Activated CD4-positive, alpha-beta T cell treated with anti-CD3 and anti-CD28 coated beads, Interleukin-2, amount 50 U/mL, for 48 hours (primary cell): ENCODE measurements at places on chromosomes 5 and 9.

DNA sequence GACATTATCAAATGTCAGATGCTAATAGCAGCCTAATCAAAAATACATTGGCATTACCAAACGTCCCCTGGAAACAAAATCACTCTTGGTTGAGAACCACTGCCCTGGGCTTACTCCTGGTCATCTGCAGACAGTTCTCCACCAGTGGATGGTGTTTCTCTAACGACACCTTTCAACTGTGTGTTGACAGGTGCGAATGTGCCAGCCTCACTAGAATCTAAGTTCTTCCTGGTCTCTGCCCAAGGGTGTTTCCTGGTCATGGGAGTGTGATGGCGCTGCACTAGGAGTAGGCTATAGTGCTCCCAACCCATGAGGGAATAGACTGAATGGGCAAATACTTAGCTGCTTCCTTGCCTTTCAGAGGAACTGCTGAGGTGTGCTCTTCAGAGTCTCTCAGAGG is 105.9 kb downstream of the MRPS27 start:
- DNase-seq: no peak

- DNase-seq: no peak
These were observed 50.7 kb downstream of the CFAP95 start for GRCh38 chr9:69871118-69871834.

DNA sequence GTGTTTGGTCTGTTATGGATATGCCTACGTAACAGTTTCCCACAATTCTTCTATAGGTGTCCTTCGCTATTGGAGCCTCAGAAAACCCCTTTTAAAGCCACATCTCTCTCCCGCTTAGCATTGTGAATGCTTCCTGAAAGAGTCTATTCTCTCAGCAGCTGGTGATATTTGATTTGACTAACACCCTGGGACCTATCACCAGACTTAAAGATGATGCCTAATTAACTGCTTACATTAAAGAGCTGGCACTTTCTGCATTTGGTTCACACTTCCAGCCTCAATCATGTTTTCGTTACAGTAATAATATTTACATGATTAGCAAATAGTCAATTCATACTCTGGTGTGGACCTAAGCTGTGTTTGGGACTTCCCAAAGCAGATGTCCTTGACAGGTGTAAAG is 90.1 kb upstream of the VLDLR start:
- DNase-seq: no peak

DNA sequence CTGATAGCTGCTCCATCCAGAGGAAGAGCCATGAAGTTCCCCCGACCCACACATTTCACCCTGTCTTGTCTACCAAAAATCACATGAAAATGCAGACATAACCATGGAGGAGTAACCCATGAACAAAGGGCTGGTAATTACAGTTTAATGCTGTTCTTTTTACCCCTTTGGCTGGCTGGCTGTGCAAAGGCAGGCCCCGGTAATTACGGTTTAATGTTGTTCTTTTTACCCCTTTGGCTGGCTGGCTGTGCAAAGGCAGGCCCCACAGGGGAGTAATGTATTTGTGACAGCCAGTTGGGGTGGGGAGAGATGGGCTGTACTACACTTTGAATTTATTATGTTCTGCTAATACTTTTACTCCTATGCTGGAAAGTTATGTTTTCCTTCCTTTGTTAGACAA is 41.7 kb downstream of the PIK3R1 start:
- DNase-seq: no peak

- peak; percentile 51 for DNase-seq
These were observed 17.9 kb downstream of the FGD3 start for GRCh38 chr9:92965061-92965758.

- no peak for DNase-seq
These were observed 84.8 kb upstream of the MIER3 start for GRCh38 chr5:57036761-57037160.

DNA sequence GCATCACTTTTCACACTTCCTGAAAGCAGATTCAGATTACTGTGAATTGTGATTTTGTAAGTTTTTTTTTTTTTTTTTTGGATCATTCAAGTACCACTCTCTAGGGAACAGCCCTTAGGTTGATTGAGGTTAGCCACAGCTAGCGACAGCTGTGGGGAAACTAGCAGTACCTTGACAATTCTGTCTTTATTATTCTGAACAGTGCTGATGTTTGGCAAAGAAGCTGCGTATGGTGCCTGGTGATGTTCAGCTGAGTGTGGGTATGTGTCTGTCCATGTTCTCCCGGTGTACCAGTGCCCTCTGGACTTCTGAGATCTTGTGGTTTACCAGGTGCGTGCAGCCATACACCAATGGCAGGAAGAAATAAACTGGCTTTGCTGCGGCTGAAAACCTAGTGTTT is 117.3 kb upstream of the PLPPR1 start:
- DNase-seq: no peak

GRCh38 chr9:27353474-27354229 is 56.7 kb upstream of the EQTN start:
- no peak for DNase-seq

DNA sequence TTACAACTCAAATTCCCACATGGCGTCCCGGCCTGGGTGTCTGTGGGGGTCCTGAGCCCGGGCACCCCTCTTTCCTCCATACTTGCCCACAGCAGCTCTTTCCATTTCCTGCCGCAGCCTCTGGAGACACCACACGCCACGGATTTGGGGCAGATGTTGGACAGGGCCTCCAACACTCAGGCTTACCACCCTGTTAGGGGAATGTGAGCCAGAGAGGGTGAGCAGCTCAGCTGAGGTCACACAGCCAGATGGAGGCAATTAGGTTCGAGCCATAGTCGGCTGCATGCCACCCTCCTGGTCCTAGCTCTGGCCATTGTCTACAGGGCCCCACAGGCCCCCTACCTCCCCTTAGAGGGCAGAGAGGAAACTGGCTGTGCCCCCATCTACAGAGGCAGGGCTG is 75.6 kb upstream of the STXBP1 start:
- no peak for DNase-seq

DNA sequence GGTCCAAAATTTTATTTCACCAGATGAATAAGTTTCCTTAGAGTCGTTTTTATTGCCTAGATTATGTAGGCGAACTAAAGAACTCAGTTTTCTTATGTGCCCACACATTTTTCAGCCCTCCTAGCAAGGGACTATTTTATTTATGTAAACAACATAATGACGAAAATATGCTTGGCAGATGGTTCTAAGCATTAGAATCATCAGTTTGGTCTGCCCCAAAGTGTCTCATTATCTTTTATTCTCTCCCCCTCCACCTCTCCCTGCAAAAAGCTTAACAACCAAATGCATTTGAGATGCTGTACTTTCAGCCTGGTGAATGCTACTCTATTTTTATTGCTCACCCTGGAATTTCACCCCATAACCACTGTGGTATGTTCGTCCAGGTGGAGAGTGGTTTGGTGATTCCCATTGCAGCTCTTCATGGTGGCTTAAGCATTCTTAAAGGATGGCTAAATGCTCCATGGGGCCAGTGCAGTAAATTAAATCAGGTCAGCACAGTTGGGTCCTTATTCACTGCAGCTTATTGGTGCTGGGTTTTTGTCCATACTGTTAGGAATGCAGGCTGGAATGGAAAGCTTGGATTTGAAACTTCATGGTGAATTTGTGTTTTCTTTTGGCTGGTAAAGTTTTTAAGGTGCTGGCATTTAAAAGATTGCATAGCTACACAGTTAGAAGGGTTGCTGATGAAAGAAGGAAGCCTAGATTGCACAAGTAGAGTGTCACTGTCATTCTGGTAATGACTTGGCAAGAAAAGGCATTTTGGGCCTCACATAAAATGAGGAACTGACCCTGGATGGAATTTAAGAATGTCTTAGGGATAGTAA is 39.2 kb downstream of the TLE4 start:
- no peak for DNase-seq

DNA sequence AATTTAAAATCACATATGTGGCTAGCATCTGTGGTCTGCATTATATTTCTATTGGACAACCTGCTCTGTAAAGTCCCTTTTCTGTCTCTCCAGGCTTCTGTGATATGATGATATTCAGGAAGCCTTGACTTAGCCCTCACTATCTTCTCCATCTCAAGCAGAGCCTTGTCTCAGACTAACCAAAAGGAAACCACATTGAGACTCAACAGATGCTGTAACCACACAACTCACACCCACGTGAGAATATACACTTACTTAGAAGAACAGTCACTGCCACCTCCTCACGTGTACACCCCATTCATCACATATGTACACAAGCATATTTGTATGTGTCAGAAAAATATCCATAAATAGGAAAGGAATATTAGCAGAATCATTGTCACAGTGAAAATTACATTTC is 33.6 kb downstream of the HTR4 start:
- no peak for DNase-seq

GRCh38 chr5:145856285-145856818 is 16.5 kb downstream of the GRXCR2 start:
- DNase-seq: peak; percentile 20

- DNase-seq: no peak
These were observed 962 bp upstream of the PKN3 start for GRCh38 chr9:128701227-128701854.

GRCh38 chr5:134435560-134435959 is 23.9 kb upstream of the CDKN2AIPNL start:
- peak; percentile 27 for DNase-seq

- no peak for DNase-seq
These were observed 872.7 kb downstream of the EFNA5 start for GRCh38 chr5:106797996-106798395.

- no peak for DNase-seq
These were observed 15.4 kb downstream of the AGXT2 start for GRCh38 chr5:35032356-35032755.

DNA sequence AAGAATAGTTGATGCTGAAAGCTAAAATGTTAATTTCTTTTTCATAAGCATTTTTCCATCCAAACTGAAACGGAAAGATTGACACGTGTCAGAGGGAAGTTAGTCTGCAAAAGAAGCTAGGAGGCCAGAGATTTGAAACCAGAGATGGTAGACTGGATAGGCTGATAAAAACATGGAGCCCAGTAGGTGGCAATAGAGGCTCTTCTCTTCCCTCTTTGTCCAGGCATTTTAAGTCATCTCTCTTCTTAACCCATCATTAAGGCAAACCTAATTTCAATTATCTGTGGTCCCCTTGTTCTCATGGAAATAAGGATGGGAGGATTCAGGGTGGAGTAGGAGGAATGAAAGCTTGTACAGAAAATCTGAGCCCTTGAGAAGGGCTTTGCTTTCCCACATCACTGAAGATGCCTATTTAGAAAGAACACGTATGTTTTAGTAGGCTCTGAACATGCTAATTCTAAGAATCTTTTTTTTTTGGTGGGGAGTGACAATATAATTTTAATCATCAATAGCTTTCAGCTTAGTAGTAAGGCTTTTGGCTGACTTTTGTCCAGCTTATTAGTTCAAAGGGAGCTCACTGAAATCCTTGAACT is 66.6 kb downstream of the ZNF474 start:
- DNase-seq: no peak

DNA sequence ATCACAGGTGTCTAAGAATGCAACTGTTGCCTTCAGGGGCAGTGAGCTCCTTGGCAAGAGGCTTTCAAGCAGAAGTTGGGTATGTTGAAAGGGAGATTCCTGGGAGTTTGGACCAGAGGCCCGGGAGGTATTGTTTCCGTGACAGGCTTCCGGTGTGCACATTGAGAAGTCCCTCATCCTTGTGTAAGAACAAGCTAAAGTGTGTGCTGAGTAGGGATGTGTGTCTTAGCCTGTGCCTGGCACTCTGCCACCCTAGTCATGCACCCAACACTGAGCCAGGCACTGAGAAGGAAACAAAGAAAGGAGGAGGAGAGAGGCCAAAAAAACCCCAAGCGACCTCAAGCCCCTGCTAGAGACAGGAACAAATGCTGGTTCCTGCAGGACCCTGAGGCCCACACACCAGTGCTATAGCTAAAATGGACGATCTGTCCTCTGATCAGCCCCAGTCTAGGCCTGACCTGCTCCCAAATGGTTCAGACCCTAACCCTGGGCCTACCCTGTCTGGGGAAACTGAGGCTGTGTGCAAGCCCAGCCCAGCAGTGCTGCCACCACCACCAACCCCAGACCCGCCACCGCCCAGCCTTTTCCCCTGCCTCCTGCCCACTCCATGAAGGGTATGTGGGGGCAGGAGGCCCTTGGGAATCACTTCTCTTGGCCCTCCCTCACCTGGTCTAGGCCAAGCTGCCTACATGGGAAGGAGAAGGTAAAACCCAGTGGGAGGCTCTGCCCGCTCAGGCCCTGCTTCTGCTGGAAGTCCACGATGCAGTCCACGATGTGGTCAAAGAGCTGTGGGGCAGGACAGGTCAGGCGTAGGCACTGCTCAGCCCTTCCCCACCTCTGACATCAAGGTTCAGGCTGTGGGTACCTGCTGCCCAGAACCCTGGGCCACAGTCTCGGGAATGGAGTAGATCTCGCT is 12.6 kb downstream of the HK3 start:
- DNase-seq: no peak

- no peak for DNase-seq
These were observed 21.4 kb upstream of the SNAPC3 start for GRCh38 chr9:15401266-15401665.

- no peak for DNase-seq
These were observed 8.4 kb downstream of the FLT4 start for GRCh38 chr5:180640861-180641565.

- DNase-seq: no peak
These were observed 9.7 kb upstream of the CYSTM1 start for GRCh38 chr5:140165101-140165922.

DNA sequence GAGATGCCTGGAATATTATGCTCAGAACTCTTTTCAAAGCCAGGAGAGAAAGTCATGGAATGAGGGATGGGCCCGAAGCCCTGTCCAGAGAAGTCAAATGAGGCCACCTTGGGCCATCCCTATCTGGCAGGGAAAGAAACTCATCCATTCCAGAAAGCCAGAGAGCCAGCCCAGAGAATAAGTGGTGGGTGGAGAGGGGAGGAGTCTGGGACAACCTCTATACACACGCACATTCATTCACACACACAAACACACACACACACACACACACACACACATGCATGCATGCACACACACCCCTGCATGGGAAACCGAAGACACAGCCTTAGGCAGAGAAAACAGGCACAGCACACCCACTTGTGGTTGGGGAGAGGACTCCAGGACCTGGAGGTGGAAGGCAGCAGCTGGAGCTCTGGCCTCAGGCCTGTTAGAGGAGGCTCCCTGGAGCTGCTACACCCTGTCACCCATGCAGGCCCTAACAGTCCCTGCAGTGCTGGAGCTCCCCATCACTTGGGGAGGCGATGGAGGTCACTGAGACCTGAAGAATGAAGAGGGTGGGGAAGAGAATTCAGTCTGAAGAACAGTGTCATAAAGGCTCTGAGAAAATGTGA is 38.0 kb downstream of the TGFBI start:
- no peak for DNase-seq

DNA sequence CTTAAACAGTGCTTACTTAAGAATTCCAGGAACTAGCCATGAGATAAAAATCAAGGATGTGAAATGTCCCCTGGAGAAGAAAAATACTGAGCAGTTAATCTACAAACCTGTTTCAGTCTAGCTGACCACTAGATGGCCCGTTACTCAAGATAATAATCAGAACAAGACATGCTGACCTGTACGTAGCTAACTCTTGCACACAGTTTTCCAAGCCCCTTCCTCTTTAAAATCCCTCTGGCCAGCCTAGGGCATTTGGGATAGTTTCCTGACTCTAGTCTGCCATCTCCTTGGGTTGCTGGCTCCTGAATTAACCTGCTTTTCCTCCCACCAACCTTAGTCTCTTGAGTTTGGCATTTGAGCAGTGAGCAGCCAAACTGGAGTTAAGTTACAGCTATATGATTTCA is 59.2 kb upstream of the TRAF1 start:
- no peak for DNase-seq

GRCh38 chr5:157744051-157745011 is 819 bp downstream of the LSM11 start:
- peak; percentile 37 for DNase-seq
